Epithelial cell of esophagus (primary cell): ENCODE measurements at places on chromosomes 2 and 18.

DNA sequence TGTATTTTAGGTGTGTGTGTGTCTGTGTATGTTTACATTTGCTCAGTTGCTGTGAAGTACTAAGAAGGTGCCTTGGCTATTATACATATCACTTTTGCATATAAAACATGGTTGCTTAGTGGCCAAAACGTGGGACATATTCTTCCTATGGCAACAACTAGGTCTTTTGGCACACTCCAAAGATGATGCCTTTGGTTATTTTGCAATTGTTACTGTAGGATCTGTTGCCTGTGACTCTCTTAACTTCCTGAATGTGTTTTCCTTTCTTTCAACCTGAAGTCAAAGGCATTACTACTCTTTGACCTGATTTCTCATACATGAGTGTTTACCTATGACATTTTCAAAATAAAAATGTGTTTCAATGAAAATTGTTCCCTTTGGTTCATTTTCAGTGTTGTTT lies 160.5 kb downstream of the UBE2E3 start:
- no peak for DNase-seq

GRCh38 chr2:6800553-6800952 lies 65.2 kb downstream of the CMPK2 start:
- no peak for DNase-seq

DNA sequence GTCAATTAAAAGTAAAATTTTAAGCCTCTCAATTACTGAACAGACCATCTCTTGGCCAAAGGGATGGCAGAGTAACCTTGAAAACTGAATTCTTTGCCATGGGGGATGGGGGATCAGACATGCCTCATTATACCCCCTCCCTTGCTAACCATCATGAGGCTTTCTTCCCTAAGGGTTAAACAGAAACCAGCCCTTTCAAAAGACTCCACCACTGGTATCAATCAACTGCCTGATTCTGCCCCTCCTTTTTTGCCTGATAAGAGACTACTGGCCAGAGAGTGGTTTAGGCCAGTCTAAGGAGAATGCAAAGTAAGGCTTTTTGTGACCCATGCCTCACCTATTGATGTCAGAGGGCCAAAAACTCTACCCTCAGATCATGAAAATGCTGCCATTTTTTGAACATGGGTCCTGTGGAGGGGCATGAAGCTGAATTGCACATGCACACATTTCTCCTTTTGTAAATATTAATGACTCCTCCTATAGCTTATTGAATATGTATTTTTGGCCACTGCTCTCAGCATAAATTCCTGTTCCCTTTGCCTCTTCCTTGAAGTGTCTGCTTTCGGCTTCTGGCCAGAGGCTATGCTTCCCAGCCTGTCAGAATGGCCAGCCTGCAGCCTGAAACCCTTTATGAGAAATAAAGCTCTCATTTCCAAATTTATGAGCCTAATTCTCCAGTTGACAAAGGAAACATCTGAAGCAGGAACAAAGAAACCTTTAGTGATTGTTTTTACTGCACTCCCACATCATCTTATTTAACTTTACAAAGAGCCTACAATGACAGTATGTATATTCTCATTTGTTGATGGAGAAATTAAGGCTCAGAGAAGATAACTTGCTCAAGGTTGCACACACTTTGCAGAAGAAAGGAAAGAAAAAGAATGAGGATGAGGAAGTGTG lies 270.7 kb upstream of the CELF4 start:
- DNase-seq, result no peak

DNA sequence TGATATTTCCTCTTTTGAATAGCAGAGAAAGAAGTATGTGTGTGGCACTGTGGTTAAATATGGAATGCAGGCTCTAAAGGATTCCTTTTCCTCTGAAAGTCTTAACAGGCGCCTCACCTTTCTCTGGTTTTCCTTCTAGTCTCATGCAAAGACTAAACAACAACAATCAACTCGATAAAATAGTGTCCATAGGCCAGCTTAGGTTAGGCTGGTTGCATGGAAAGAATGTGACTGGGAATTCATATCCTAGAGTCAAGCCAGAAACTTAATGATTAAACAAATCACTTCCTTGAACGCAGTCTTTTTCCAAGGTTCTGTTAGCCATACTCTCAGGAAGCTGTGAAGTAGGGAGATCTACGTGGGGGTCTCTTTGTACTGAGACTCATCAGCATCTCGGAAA lies 800.8 kb upstream of the ID2 start:
- DNase-seq, result no peak

DNA sequence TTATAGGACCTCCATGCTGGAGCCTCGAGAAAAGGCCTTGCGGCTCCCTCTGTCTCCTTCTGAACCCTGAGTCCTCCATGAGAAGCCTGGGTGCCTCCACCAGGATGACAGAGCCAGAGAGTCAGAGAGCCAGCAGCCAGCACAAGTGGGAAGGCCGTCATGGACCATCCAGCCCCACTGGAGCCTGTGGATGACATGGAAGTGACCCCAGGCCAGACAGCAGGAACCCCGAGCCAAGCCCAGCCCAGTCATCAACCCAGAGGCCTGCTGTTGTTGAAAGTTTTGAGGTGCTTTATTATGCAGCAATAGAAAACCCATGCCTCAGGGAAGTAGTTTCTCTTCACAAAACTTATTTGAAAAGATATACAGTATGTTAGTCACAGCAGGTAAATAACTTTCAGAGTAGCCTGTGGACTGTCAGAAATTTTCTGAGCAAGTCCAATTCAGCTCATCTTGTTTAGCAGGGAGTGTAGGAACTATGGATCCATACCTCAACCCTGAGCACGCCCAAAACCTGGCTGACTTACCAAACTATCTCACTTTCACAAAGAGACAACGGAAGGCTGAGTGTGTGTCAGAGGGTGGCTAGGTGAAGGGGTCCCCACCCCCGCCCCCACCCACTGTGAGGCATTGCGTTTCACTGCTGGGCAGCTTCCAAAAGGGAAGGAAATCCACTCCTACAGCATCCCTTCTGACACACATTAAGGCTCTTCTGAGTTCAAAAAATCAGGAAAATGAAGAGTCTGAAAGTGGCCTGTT lies 79.9 kb upstream of the NDUFV2 start:
- peak; percentile 44 for DNase-seq

DNA sequence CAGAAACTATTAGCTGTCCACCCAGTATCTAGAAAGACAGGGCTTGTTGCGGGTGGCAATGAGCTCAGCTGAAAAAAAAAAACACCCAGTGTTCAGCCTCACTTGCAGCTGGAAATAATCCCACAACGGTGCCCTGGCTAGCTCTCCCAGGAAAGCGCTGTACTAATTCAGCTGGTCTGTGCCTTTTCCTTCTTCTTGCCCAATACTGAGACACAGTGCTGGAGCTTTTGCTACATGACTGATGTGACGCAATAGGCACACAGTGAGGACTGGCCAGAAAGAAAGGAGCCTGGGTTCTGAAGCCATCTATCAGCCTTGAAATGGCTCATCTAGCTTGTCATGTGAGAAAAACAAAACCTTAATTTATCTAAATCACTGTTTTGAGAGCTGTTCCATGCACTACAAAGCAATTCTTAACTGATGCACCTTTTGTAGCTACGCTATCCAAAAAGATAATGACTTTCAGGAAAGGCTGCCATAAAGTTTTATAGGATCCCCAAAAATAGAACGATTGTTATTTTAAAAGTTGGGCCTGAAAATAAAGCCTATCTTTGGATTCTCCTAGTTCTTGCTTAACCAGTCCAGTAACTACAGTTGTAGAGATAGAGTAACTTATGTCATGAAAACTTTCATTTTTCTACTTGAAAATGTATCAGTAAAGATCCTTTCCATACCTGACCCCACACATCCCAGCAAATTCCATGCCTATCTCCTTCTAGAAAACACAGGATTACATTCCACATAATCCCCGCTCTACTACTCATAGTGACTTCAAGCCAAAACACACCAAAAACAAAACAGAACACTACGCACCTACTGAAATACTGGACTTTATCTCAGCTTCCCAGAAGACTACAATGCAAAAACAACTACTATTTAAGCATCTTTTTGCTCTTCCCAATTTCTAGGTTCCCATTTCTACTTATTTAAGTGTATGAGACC lies 15.9 kb downstream of the KIDINS220 start:
- peak; percentile 71 for DNase-seq

- peak; percentile 62 for DNase-seq
Measured at GRCh38 chr2:227366769-227367426, 12.2 kb downstream of the TM4SF20 start.

DNA sequence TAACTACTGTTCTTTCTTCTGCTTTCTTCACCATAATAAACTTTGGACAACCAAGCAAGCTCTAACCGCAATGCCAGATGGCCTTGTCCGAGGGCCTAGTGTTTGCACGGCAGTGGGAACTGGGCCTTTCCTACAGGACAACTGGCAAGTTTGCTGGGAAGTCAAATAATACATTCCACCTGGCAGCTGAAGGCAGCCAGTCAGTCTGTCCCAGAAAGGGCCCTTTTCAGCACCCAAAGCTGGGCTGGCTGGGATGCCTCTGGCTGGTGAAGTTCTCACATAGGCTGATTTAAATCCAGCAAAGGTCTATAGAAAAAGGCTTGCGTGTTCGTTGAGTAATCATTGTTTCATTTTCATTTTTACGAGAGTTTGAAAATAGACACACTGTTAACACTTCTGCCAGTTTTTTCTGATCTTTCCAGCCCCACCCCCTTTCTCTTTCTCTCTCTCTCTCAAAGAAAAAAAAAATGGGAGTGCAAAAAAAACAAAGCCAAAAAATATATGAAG lies 110.0 kb upstream of the EPAS1 start:
- no peak for DNase-seq

DNA sequence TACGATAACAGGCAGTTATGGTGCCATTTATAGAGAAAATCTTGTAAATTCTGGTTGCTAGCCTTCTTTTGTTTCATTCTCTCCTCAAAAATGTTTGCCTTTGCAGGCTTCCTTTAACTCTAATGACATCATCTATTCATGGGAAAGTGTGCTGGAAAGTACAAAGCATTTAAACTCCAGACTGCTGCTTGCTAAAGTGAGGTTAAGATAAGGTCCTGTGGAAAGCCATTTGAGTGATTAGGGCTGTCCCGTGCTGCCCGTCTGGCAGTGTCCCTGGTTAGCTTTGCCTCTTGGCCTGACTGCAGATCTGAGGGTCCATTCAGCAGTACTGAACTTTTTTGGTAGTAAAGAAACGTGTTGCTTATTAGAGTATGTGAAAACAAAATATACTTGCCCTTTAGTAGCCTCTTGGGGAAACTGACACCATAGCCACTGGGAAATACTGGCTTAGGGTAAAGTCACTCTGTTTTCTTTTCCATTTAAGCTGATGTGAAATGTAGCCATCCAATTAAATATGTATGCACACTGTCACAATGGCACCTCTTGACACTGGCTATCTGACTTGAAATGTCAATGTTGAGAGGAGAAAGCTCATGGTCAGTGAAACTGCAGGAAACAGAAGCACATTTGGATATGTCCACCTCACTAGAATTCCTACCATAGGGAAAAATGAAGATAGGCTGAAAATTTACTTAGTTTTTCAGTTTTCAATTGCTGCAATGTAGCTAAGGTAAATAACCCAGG lies 321.5 kb downstream of the SLC8A1 start:
- no peak for DNase-seq
